MG63 (cell line): ENCODE measurements at places on chromosomes 16 and 17. TPM values are rescaled to one million over a fixed set of nuclear protein-coding genes. Genes with fewer than 3 reads are reported as not detected.

GRCh38 chr16:58753711-58754134 lies 19.6 kb upstream of the GOT2 start:
- peak; percentile 25 for DNase-seq

DNA sequence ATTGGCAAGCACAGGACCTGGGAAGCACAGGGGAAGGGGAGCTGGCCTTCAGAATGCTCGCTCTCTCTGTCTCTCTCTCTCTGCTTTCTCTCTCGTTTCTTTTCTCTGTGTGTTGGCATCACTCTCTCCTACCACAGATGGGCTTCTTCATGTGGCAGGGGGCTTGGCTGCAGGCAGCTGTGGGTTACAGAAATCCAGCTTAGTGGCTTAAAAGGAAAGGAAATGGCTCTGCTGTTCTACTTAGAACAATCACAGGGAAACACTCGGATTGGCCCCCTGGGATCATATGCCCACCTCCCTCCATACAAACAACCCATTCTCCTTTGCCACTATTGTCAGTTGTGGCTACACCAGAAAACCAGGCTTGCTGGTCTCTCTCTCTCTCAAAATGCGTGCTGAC lies 20.4 kb downstream of the TBX2 start:
- DNase-seq, result no peak

- no peak for DNase-seq
These were observed 3.4 kb downstream of the ALDOA start for GRCh38 chr16:30068750-30069610.

- DNase-seq, result no peak
These were observed 2.0 kb upstream of the ACE start for GRCh38 chr17:63474586-63475460.

GRCh38 chr17:78210111-78210510 lies 3.9 kb upstream of the BIRC5 start:
- DNase-seq, result no peak

DNA sequence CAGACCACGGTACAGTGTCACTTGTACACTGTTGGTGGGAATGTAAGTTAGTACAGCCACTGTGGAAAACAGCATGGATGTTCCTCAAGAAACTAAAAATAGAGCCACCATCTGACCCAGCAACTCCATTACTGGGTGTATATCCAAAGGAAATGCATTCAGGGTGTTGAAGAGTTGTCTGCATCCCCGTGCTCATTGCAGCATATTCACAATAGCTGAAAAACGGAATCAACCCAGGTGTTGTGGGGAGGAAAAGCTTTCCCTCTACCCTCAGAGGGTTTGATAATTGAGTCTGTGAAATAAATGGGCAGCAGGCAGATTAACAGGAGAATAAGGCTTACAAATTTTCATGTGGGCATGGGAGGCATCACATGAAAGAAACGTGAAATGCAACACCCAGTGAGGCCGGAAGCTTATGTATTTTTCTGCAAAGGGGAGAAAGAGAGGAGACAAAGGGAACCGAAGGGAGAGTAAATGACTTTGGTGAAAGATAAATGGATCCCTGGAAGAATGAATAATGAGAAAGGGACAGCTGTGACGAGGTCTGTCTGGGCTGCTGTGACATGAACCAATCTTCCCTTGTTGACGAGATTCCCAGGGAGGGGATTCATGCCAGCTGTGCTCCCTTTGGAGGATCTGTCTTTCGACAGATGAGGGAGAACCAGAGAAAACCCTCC lies 106.2 kb downstream of the KCNJ12 start:
- no peak for DNase-seq

- no peak for DNase-seq
These were observed 26.5 kb downstream of the GJD3 start for GRCh38 chr17:40338058-40338457.

ZNF469 gene
- 0.67 and 0.82 TPM in 2 replicates for total RNA-seq

TBC1D3I gene
- total RNA-seq, result not detected in 2 replicates

FOXJ1 gene
- not detected in 2 replicates for total RNA-seq

MMP25 gene
- total RNA-seq, result not detected in 2 replicates
